ENCODE measurements at places on chromosomes 1 and 21.
A peak's percentile ranks its signal among the peaks of the same experiment; 100 is the strongest.

GRCh38 chr1:83796409-83796808, 202.5 kb downstream of the TTLL7 start:
- DNase-seq: no peak

DNA sequence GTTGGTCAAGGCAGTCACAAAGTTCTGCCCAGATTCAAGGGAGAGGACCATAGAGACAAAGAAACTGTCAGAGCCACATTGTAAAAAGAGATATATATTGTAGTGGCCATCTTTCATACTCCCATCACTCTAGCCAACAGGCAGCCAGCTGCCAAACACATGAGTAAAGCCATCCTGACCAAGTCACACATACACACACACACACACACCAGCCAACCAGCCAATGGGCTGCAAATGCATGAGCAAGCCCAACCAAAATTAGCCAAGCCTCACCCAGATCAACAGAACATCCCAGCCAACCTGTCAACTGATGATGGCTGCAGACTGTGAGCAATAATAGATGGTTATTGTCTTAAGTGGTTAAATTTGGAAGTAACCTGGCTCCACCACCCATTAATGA, 120.7 kb downstream of the SEC16B start:
- DNase-seq: no peak

GRCh38 chr1:51000160-51000559, 30.1 kb downstream of the CDKN2C start:
- no peak for DNase-seq

DNA sequence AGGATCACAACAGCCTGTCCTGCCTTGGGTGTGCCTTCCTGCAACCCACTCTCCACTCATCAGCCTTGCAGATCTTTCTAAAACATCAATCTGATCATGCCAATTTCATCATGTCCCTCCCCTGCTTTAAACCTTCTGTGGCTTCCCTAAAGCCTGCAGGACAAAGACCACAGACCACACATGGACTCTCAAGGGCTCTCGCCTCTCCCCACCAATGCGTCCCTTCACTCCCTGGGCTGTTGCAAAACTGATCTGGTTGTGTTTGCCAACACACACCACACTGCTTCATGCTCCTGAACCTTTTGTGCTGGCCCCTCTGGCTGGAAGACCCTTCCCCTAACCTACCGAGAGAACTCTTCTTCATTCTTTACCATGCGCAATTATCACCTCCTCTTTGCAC, 72.4 kb downstream of the ITPKB start:
- DNase-seq: no peak

DNA sequence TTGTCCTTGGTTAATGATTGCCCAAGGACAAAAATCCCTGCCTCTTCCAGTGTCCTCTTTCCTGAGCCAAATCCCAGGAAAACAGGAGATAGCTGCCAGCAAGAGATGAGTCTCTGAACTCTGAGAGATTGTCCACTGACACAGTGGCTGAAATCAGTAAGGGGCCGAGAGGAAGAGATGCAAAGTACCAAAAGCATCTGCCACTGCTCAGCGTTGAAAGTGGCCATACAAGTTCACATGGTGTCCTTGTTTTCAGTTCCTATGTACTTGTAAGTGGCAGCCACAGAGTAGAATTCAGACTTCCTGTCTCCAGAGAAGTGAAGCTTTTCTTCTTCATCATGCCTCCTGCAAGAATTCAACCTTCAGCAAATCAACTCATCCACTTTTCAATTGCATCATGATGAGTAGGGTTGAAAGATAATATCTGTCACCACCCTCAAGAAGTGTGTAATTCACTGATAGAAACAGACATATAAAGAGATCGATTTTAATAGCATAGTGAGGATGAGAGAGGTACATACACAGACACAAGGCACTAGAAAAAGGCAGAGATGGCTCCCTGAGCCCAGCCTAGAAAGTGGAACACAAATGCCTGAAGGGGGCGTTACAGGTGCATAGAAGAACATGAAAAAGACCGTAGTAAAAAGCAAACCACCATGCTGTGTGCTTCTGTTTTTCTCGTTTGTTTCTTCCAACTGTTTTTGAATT, 185.8 kb downstream of the MRPL39 start:
- no peak for DNase-seq

- DNase-seq: no peak
Measured at GRCh38 chr1:208162903-208163302, 81.3 kb downstream of the PLXNA2 start.

- no peak for DNase-seq
Measured at GRCh38 chr1:183144752-183145151, 41.3 kb upstream of the LAMC2 start.

- no peak for DNase-seq
Measured at GRCh38 chr1:192418552-192419285, 101.9 kb downstream of the RGS21 start.

GRCh38 chr21:20998456-20998789, 214 bp downstream of the NCAM2 start:
- no peak for DNase-seq

GRCh38 chr1:224183591-224184312, 712 bp downstream of the DEGS1 start:
- peak; percentile 65 for DNase-seq

DNA sequence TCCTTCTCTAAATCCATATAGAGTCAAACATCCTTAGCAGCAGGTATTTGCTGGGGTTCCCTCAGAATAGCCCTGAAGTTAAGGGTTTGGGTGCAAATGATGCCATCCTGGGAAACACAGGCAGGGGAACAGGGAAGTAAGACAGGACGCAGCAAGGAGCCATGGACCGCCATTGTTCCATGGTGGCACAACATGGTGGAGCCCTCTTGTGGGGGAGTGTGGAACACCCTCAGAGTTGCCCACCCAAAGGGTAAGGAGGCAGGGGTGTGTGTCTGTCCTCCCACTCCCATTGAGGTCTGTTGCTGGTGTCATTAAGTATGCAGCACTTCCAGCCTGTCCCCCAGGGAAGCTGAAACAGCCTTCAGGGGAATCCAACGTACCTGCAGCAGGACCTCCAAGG, 20.4 kb upstream of the RCAN1 start:
- no peak for DNase-seq

GRCh38 chr1:21564521-21565095, 55.4 kb downstream of the ALPL start:
- DNase-seq: no peak

DNA sequence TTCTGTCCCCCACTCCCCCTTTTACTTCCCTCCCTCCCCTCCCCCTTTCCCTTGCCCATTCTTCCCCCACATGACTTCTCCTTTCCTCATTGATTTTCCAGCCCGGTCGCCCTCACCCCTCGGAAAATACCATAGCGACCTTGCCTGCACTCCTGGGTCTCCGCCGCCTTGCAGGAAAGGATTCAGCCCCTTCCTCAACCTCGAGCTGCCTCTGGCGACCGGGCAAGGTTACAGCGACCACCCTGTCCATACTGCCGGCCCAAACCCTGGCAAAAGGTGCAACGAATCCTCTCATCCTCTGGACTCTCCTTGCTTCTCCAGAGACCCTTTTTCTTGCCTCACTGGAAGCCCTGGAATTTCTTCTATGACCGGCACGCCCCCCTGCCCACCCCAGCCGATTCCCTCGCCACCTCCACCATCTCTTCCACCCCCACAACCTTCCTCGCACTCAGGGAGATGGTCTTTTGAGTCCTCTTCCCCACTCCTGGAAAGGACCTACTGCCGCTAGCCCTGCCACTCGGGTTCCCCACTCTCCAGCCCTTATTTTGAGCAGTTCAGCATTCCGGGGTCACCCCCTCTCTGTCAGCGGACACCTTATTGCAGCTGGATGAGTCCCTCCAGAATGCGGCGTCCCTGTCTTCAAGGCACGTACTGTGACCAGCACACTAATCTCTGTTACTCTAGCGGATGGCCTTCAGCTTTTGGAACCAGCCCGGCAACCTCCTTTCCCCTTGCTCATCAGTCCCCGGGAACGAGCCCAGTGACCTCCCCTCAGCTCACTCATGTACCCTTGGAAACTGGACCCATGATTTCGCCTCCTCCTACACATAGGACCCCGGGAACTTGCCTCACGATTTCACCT, 846 bp downstream of the NSUN4 start:
- DNase-seq: no peak

DNA sequence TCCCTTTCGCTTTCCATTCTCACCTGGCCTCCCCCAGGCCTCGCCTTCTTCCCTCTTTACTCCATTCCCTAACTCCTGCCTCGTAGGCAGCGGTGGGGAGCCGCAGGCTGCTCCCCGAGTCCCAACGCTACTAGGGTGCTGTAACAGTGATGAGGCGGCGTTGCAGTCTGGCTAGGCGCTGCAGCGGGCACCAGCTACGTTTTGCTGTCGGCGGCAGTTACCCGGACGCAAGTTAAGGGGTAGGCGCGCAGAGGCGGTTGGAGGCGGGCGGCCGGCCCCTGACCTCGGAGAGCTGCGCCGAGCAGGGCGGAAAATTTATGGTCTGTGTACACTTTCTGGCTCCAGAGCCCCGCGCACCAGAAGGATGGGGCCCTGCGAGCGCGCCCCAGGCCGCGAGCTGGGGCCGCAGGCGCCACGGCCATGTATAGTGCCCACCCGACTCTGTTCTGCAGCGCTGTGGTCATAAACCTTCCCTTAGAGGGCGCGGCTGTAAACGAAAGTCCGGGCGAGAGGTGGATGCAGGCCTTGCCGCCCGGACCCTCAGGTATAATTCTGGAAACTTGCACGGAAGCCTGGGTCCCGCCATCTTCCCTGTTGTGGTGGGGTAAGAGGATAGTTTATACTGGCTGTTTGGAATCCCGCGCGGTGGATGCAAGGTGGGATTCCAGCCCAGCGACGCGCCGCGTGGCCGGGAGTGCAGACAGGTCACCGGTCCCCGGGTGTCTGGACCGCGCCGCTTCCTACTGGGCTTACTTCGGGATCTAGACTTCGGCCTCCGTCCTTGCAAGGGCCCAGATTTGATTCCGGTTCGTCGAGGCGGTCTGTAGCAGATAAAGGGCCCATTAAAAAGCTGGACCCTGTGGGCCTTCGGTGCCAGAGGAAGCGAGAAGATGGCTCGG, 15.0 kb downstream of the HLX start:
- no peak for DNase-seq

DNA sequence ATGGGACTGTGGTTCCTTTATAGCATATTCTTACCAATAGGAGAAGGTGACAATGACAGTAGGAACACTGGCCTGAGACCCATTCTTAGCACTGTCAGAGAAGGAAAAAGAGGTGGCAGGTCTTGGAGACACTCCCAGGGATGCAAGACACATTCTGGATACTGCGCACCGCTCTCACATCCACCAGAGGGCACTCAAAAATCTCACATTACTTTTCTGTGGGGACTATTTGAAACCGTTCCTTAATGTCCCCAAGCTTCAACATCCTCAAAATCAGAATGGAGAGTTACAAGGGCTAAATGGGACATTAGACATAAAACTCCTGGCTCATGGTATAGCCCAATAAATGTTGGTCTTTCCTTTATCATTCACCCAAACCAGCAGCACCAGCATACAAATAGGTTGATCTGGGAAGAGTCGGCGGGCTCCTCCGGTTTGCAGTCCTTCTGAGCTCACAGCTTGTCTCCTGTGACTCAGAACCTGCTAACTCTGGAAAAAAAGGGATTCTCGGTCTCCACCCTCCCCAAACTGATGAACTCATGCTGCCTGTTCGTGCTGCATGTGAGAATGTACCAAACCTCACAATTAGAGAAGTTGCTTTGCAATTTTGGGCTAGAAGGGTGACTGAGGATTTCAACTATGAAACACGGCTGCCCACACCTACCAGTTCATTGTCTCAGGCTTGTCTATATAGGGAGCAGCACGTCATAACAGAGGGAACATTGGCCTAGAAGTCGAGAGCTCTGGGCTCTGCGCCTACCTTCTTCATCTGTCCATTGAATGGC, 40.2 kb downstream of the IL12RB2 start:
- DNase-seq: peak; percentile 53

DNA sequence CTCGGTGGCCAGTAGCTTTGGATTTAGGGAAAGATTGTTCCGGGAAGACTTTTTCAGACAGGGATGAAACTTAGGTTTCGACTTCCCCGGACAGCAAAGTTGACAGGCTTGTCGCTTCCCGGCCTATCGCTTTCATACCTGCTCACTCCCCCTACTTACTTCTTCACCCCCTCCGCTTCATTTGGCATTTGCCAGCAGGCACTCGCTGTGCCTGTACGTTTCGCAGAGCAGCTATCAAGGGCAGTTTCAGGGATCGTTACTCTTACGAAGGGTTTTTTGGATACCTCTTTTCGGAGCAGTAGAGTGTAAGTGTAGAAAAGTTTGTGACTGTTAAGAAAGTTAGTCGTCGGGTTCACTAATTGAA, 393 bp downstream of the BLZF1 start:
- DNase-seq: no peak

GRCh38 chr1:28579401-28579800, 12.7 kb upstream of the RAB42 start:
- DNase-seq: no peak

GRCh38 chr1:223077247-223077833, 65.7 kb downstream of the TLR5 start:
- DNase-seq: no peak

GRCh38 chr1:200510228-200510623, 100.4 kb upstream of the ZNF281 start:
- peak; percentile 66 for DNase-seq

GRCh38 chr21:14875704-14876523, 188.9 kb downstream of the NRIP1 start:
- no peak for DNase-seq

GRCh38 chr1:53577761-53578100, 118.5 kb downstream of the DMRTB1 start:
- no peak for DNase-seq

- DNase-seq: no peak
Measured at GRCh38 chr1:53505401-53505800, 46.2 kb downstream of the DMRTB1 start.

DNA sequence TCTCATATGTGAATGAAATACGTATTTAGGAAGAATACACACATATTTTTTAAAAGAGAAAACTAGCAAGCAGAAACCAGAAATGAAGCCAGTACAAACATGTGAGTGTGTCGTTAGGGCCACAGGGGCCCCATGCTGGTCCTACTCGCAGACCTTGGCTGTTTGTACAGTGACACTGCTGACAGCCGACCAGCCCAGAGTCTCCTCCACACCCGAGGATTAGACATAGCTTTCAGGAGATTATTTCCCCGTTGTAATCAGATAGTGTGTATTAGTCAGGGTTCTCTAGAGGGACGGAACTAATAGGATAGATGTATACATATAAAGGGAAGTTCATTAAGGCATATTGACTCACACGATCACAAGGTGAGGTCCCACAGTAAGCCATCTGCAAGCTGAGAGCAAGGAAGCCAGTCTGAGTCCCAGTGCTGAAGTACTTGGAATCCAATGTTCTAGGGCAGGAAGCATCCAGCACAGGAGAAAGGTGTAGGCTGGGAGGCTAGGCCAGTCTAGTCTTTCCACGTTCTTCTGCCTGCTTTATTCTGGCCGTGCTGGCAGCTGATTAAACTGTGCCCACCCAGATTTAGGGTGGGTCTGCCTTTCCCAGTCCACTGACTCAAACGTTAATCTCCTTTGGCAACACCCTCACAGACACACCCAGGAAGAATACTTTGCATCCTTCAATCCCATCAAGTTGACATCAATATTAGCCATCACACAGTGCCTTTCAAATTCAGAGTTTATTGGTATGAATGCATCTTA, 51.2 kb downstream of the DIP2A start:
- DNase-seq: no peak

DNA sequence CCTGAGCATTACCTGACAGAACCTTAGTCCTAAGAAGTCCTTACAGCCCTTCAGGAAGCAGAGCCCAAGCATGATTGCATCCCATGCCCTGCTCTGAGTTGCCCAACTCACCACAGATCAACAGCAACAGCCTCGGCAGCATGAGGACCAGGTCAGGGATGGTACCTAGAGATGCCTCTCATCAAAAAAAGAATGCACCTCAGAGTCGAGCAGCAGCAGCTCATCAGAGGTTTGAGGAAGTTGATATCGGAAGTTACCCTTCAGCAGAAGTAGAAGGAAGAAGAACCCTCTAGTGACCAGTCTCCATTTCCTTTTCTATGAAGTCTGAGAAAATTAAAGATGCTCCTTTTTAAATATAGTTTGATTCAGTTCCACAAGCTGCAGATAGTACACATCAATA, at the start of gene FCRL1:
FCRL1 (minus strand) TSS at position 225 of the 400 bp plus-strand sequence; CDS start at position 142, 83 bp downstream.
- DNase-seq: no peak
